ENCODE measurements at places on chromosomes 3 and 15.

GRCh38 chr15:70270752-70271111 is 173.0 kb upstream of the TLE3 start:
- DNase-seq = no peak

GRCh38 chr3:24299806-24300626 is 194.6 kb downstream of the THRB start:
- no peak for DNase-seq

DNA sequence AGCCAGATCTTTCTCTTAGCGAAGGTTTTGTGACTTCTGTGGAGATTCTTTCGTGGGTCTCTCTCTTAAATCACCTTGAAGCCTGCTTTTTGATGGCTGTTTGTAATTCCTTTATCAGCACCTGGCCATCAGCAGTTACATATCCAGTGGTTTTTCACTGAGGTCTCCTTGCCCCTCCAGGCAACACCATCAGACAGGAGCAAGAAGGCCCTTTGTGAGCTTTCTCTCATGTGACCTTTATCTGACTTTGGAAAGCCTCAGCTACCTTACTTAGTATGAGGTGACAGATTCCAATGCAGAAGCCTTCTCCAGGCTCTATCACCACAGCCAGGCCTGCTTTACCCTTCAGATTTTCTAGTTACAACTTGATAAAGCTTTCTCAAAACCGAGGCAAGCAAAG is 30.0 kb upstream of the P3H2 start:
- no peak for DNase-seq

DNA sequence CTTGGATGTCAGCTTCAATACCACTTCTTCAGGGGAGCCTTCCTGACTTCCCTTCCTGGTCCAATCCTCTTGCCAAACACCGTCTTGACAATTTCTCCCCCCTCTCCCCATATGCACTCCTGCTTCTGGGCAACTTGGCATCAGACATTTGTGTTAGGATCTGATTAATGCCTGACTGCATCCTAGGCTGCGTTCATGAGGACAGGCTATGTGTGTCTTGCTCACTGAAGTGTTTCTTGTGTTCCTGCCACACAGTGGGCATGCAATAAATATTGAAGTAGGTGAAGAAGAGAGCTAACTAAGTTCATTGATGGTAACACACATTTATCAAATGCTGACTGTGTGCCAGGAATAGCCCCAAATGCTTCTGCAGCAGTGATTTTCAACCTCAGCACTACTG is 36.4 kb upstream of the WNT5A start:
- DNase-seq = no peak

- DNase-seq = no peak
Measured at GRCh38 chr15:29842290-29842689, 20.0 kb upstream of the TJP1 start.

GRCh38 chr3:101643861-101644613 is 32.9 kb downstream of the ZBTB11 start:
- no peak for DNase-seq

- no peak for DNase-seq
Measured at GRCh38 chr15:37148714-37149113, 48.4 kb upstream of the MEIS2 start.

DNA sequence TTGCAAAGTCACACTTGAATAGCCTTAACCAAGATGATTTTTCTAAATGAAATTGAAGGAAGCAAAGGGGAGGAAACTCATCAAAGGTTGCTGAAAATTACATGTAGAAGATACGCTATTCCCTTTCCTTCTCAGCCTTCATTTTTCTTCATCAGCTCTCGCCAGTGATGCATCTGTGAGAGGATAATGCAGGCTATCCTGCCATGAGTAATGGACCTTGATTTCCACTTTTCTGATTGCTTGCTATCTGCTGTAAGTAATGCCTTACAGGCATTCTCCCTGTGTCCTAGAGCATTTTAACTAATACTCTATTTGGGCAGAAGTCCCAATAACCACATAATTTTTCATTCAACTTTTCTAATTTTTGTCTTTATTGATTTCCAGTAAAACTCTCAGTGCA is 162.6 kb downstream of the BBX start:
- DNase-seq = no peak

DNA sequence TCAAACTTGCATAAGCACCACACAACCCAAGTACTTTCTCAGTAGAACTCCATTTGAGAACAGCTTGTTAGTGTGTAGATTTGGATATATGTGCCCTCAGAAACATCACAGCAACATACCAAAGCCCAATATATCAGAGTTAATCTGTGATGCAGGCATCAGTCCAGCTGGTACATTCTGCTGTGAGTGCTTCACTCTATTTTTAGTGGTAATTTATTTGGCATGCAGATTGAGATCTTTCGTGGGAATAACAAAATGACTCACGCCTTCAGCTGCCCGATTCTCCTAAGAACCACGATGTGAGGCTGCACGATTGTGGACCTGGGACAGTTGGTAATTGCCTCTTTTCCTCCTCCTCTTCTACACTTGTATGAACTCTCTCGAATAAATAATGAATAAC is 730.7 kb downstream of the SQOR start:
- no peak for DNase-seq

All from brain pericyte (primary cell).